ENCODE measurements at places on chromosomes 4 and X.

DNA sequence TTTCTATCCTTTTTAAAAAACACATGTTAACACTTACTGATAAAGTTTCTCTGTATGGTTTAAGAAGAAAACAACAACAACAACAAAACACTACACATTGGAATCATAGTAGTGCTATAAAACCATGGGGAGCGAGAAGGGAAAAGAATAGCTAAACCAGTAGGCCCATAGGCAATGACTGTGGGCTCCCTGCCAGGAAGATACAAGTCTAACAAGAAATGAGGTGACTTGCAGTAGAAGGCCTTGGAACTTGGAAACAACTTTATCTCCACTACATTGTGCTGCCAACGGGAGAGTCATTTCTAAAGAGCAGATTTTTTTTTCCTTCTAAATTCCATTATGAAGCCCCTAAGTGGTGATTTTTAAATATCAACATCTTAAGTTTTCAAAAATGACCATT lies 78.0 kb downstream of the GPC4 start:
- DNase-seq: no peak

GRCh38 chr4:25638806-25639205 lies 16.8 kb upstream of the SLC34A2 start:
- DNase-seq: no peak

- DNase-seq: peak; percentile 50
Observed at GRCh38 chrX:86047174-86047935, at the start of gene CHM. TSS of gene CHM (minus strand) at chrX:86047558. CDS start at chrX:86047532, 26 bp downstream.

DNA sequence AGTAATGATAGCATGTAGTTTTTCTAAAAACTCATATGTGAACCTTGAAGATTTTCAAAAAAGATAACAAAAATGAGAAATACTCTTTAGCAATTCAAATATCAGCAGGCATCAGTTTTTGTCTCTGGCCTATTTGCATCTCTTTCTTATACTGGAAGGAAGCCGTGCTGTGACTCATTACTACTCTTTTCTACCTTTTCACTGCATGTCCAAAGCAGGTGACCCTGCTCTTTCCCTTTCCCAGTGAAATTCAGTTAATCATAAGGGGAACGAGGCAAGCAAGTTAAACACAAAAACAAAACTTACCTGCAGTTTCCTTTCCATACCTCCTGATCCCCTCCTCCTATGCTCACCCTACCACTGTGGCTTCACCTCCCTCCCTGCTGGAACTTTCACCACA lies 9.3 kb downstream of the SPATA4 start:
- DNase-seq: no peak

- no peak for DNase-seq
Observed at GRCh38 chr4:25700661-25701060, 45.0 kb downstream of the SLC34A2 start.

- DNase-seq: no peak
Observed at GRCh38 chr4:122788935-122789334, 37.7 kb upstream of the FGF2 start.

GRCh38 chr4:3690551-3691152 lies 75.5 kb upstream of the ADRA2C start:
- DNase-seq: no peak

GRCh38 chr4:26891054-26891453 lies 30.4 kb downstream of the STIM2 start:
- DNase-seq: no peak

DNA sequence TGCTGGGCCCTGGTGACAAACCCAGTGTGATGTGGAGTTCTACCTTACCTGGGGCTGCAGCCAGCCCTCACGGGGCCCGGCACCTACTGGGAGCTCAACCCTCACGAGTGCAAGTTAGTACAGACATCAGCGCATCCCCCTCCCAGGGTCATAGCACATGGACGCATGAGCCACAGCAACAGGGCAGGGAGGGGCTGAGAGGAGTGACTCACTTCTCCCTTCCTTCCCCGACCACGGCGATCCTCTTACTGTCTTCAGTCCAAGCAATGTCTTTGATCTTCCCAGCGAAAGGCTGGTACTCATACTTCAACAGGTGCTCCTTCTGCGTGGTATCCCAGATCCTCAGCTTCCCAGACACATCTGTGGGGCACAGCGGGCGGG lies 17.8 kb downstream of the WDR1 start:
- peak; percentile 52 for DNase-seq

- DNase-seq: no peak
Observed at GRCh38 chr4:188113156-188113555, 3.8 kb upstream of the TRIML2 start.

GRCh38 chrX:107154787-107155620 lies 36.4 kb upstream of the RBM41 start:
- DNase-seq: peak; percentile 19

GRCh38 chr4:76772498-76773106 lies 125.3 kb downstream of the SOWAHB start:
- DNase-seq: no peak

DNA sequence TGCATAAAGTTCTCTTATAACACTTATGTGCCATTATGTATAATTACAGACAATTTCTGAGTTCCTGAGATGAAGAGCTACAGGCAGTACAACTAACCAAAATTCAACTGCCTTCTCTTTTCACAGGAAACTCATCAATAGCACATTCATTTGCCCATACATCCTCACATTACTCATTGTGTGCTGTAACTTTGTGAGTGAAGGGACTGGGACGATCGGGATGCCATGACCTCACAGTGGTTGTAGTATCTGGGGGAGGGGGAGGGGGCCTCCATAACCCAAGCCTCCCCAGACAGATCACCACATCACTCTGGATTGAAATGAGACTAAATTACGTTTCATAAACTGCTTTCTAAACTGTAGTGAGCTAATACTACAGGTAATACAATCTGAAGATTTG lies 60.7 kb downstream of the ABCG2 start:
- DNase-seq: no peak

GRCh38 chrX:46647251-46647650 lies 73.7 kb downstream of the CHST7 start:
- DNase-seq: no peak

GRCh38 chr4:78763763-78764387 lies 12.3 kb upstream of the BMP2K start:
- no peak for DNase-seq

GRCh38 chrX:6968231-6968630 lies 179.3 kb upstream of the STS start:
- DNase-seq: no peak

DNA sequence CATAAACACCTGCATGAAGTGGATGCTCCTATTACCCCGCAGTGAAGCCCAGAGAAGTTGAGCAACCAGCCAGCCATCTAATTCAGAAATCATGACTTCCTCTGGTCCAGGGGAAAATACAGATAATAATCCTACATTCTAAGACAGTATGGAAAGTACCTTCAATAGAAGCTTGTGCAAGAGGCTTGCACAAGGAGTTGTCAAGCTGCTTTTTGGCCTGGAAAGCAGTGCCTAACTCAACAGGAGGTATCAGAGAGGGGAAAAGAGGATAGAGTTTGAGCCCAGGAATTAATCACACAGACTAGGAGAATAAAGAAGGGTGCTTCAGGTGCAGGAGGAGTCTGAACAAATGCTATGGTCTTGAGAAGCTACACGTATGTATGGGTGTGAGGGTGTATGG lies 26.7 kb downstream of the TMEM192 start:
- no peak for DNase-seq

- no peak for DNase-seq
Observed at GRCh38 chr4:61312526-61312925, 112.4 kb downstream of the ADGRL3 start.

DNA sequence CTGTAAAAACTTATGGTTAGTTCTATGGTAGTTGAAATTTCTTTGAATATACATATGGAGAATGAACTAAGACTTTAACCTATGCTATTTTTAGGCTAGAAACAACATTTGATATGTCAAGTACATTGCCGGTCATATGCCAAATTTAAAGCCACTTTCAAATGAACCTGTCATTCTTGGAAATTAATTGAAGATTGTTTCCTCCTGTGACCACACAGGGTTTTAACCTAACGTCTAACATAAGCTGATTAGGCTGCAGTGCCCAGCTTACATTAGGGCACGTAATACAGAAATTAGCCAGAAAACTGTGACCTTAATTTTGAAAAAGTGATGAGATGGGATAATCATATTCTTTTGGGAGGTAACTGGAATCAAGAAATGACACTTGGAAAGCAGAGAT lies 645.9 kb downstream of the FSTL5 start:
- DNase-seq: no peak

DNA sequence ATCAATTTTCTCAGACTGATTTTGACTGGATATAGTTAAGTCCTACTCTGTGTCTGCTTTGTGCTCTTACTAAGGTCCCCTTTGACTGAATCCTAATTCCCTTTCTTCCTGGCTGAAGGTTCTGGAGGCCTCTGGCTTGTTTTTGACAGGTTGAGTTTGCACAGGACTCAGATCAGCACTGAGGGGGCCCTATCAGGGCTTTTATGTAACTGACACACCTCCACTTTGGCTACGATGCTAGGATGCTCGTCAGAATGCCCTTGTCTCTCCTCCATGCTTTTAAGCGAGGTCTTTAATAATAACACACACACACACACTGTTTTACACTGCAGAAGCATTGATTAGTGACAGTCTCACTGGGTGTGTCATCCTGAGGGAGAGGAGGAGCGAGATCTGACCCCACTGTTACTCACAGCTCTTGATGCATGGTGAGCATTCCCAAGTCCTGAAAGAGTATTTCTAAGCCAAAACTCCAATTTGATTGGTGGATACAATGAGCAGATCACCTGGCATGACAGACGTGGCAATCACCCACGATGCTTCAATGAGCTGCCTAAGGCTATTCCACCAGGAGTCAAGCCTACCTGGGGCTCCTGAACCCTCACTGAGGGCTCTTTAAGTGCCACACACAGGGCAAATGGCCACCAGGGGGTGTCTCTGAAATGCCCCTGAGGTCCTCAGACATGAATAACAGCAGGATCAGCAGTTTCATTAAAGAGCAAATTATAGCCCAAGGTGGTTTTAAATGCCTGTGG lies 130.4 kb upstream of the CPEB2 start:
- peak; percentile 21 for DNase-seq

GRCh38 chr4:8079916-8080753 lies 78.5 kb downstream of the ABLIM2 start:
- no peak for DNase-seq

DNA sequence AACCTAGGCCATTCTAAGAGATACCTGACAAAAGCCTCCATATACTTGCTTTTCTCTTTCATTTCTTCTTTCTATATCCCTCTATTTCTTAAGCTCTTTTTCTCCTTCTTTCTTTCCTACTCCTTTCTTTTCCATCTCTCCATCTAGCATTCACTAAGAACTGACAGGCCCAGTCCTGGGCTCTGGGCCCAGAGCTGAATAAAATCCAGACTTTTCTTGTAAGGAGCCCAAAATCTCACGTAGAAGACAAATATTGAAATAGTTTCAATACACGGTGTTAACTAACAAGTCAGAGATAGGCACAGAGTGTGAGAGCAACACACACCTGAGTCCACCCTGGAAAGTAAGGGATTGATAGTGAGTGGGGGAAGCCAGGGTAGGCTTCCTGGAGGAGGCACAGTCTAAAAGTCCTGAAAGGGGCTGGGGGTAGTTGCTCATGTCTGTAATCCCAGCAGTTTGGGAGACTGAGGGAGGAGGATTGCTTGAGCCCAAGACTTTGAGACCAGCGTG lies 73.2 kb upstream of the EFNB1 start:
- no peak for DNase-seq

DNA sequence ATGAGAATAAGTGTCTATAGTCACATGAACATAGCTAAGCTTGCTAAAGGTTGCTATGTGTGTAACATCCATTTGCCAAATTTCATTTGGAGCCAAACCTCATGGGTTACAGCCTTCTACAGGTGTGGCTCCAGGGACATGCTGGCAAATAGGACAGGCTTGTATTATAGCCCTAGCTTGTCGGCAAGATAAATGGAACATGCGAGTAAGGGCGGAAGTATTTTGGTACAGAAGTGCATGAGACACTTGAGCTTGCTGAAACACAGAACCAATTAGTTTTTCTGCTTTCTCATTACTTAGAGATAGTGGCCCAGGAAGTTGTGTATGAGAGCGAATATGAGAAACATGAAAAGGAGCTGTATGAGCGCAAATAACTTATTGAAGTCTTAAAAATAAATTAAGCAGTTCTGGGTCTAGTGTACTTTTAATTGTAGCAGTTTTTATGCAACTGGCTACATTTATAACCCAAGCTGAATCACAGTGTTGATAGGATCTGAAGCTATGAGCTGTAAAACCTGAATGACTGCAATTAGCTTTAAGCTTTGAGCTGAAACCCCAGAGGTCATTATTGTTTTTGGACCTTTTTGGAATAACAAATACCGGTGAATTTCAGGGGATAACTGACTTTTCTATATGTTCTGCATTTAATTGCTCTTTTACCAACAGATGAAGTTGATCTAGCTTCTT lies 64.6 kb downstream of the KDM5C start:
- no peak for DNase-seq

- DNase-seq: no peak
Observed at GRCh38 chrX:40998123-40998522, 87.1 kb upstream of the USP9X start.

GRCh38 chr4:144298519-144298918 lies 158.0 kb upstream of the GYPA start:
- no peak for DNase-seq

DNA sequence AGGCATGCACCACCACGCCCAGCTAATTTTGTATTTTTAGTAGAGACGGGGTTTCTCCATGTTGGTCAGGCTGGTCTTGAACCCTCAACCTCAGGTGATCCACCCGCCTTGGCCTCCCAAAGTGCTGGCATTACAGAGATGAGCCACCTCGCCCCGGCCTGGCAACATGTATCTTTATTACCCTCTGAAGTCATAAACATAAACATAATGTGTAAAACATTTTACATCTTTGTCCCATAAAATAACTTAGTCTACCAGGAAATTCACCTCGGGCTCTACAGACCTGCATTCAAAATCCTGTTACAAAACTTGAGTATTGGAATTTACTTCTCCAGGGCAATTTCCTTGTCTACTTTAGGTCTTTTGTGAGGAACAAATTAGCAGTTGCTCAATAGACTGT lies 68.1 kb upstream of the DUSP21 start:
- no peak for DNase-seq

- no peak for DNase-seq
Observed at GRCh38 chrX:50114113-50114512, 86.7 kb downstream of the AKAP4 start.

- no peak for DNase-seq
Observed at GRCh38 chr4:33149658-33150524, 2429.7 kb downstream of the PCDH7 start.

GRCh38 chrX:20254712-20255299 lies 11.9 kb downstream of the RPS6KA3 start:
- no peak for DNase-seq

GRCh38 chr4:41880840-41881831 lies 54.1 kb upstream of the TMEM33 start:
- no peak for DNase-seq
